ENCODE measurements at places on chromosomes 2 and 18. TPM values are rescaled to one million over a fixed set of nuclear protein-coding genes. Genes with fewer than 3 reads are reported as not detected.

GRCh38 chr18:7757175-7757574, 190.1 kb downstream of the PTPRM start:
- no peaks in the 10 kb centered on the region for H3K4me1 ChIP-seq
- H3K36me3 ChIP-seq = no peaks in the 10 kb centered on the region
- H3K27ac ChIP-seq = no peak overlapping the region
- no peak overlapping the region for H3K4me3 ChIP-seq
- DNase-seq = no peak

The EGR4 gene
- total RNA-seq = not detected

GRCh38 chr18:79685971-79686370, 6.4 kb downstream of the CTDP1 start:
- no peaks in the 10 kb centered on the region for H3K27me3 ChIP-seq
- H3K36me3 ChIP-seq = peaks cover 17% of the 10 kb centered on the region
- no peak for DNase-seq
- peaks cover 56% of the 10 kb centered on the region for H3K4me1 ChIP-seq

GRCh38 chr2:144431392-144431783, 88.5 kb downstream of the ZEB2 start:
- H3K27ac ChIP-seq = no peak overlapping the region
- no peaks in the 10 kb centered on the region for H3K27me3 ChIP-seq
- no peak overlapping the region for H3K4me3 ChIP-seq

The REV1 gene
- total RNA-seq = 48.4 TPM

DNA sequence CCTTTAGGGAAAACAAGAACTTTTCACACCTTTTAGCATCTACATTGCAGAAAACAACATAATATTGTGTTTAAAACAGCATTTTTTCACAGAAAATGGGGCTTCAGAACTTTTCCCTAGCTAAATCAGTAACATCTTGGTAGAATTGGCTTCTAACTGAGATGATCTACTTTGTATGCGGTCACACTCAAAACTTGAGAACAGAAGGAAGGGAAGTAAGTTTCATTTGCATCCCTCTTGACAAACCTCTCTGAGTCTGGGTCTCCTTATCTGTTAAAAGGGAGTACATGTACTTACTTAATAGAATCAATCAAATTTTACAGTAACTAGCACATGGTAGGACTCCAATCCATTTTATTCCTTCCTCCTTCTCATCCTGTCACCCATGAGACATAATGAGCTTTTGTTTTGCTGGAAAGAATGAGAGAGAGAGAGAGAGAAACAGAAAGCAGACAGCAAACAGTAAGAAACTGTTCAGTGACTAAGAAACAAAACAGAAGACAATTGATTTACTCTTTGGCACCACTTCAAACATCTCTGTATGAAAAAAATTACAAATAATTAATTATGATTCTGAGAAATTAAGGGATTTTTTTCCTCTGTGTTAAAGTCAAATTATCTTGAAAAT, 387.3 kb downstream of the SATB2 start:
- no peaks in the 10 kb centered on the region for H3K4me1 ChIP-seq
- no peak for DNase-seq
- no peak overlapping the region for H3K4me3 ChIP-seq
- no peaks in the 10 kb centered on the region for H3K36me3 ChIP-seq
- no peak overlapping the region for H3K27ac ChIP-seq
- H3K27me3 ChIP-seq = no peaks in the 10 kb centered on the region

- no peak overlapping the region for H3K4me3 ChIP-seq
- peaks cover 2% of the 10 kb centered on the region for H3K27me3 ChIP-seq
- H3K4me1 ChIP-seq = peaks cover 1% of the 10 kb centered on the region
- no peak for DNase-seq
Measured at GRCh38 chr2:190069936-190070696, 7.6 kb upstream of the MSTN start.

The GPR35 gene
- 19.3 TPM for total RNA-seq

The UPP2 gene
- not detected for total RNA-seq

The ASPRV1 gene
- total RNA-seq = 1.2 TPM

DNA sequence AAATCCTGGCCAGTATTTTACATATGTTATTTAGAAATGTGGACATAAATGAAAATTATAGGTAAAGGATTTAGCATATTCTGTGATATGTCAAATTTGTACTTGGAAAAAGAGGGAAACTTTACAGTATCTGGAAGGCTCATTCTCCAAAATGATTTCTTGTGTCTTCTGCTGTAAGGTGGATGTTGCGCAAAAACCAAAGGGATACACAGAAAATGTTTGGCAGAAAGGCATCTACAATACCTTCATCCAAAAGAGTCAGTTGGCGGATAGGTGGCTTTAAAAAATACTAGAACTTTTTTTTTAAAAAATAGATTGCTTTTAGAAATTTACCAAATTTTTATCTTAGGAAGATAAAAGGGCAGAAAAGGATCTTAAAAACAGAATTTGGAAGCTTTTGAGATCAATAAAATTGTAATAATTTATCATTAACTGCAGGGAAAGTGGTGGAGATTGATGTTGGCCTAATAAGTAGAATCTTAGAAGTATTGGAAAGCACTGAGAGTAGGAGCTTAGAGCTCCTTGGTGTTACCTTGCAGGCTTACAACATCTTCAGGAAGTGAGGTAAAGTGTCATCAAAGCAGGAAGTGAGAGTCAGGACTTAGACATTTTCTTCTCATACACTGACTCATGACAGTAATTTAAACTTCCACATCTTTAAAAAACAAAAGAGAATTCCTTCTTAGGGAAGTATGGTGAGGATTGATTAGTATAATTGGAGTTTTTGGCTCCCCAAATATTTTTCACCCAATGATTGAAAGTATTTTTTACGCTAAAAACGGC, 2.1 kb downstream of the NABP1 start:
- H3K4me3 ChIP-seq = peak overlapping the region; percentile 98
- no peak for DNase-seq
- no peaks in the 10 kb centered on the region for H3K27me3 ChIP-seq
- H3K27ac ChIP-seq = peak overlapping the region; percentile 99

The RUFY4 gene
- 3.0 TPM for total RNA-seq

GRCh38 chr18:3454365-3455089, 4.6 kb downstream of the TGIF1 start:
- H3K27me3 ChIP-seq = no peaks in the 10 kb centered on the region
- no peak for DNase-seq
- H3K4me1 ChIP-seq = peaks cover 19% of the 10 kb centered on the region
- peak overlapping the region; percentile 79 for H3K27ac ChIP-seq

DNA sequence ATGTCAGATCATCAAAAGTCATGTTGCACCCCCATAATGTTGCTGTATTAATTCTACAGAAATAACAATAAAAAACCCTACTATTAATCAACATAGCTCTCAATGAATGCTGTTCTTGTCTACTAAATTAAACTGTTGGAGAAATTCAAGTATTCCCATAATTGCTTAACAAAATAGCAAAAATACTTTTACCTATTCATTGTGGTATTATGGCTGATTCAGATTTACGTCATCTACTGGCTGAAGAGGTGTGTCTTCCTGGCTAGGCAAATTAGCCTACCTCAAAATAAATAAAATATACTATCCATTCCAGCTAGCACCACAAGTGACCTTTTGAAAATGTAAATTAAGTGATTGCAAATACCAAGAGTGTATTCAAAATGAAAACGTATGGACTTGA, 249.4 kb downstream of the MEIS1 start:
- no peaks in the 10 kb centered on the region for H3K27me3 ChIP-seq
- DNase-seq = no peak
- H3K27ac ChIP-seq = no peak overlapping the region
- H3K36me3 ChIP-seq = no peaks in the 10 kb centered on the region
- H3K4me1 ChIP-seq = no peaks in the 10 kb centered on the region

GRCh38 chr18:41829647-41830516, 125.2 kb upstream of the PIK3C3 start:
- no peaks in the 10 kb centered on the region for H3K4me1 ChIP-seq
- H3K27ac ChIP-seq = no peak overlapping the region
- no peak overlapping the region for H3K4me3 ChIP-seq
- H3K27me3 ChIP-seq = no peaks in the 10 kb centered on the region

GRCh38 chr18:21441670-21442069, 158.8 kb downstream of the ESCO1 start:
- H3K4me1 ChIP-seq = no peaks in the 10 kb centered on the region
- H3K27me3 ChIP-seq = peaks cover 14% of the 10 kb centered on the region
- DNase-seq = no peak
- no peak overlapping the region for H3K4me3 ChIP-seq

The CXCR1 gene
- total RNA-seq = 0.19 TPM

The ACMSD gene
- total RNA-seq = not detected

DNA sequence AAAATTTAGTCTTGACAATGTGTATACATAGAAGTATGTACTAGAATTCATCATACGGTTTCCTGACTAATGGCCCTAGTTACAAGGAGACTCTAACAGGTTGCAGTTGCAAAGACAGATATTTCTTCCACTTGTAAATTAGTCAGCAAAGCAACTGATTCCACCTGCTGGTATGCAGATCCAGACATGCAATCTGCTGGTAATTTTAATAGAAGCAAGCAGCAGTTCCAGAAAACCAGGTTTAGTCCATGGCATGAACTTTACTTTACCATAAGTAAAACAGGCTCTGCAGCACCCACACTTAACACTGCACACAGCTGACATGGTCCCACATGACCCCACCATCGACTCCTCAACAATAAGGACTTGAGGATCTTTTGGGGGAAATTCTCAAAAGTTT, 110.9 kb upstream of the SP3 start:
- H3K27me3 ChIP-seq = no peaks in the 10 kb centered on the region
- no peak overlapping the region for H3K27ac ChIP-seq
- no peaks in the 10 kb centered on the region for H3K4me1 ChIP-seq
- H3K36me3 ChIP-seq = peaks cover 8% of the 10 kb centered on the region
- no peak overlapping the region for H3K4me3 ChIP-seq
- no peak for DNase-seq

The GPR55 gene
- total RNA-seq = 21.5 TPM

DNA sequence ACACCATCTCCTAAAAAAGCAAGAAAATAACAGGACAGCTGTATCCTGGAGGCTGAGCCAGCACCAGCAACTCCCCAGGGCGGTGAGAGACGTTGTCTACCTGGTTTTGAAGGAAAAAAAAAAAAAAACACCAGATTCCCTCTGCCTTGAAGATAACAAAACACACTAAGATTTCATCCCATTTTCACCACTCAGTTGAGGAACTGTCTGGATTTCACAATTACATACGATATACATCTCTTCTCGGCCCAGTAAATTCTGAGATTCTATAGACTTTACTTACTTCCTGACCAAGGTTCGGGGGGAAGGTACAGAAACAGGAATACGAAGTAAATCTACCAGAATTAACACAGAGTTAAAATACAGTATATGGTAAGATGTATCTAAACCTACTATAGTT, 8.5 kb downstream of the ZNF516 start:
- no peak overlapping the region for H3K4me3 ChIP-seq
- H3K36me3 ChIP-seq = no peaks in the 10 kb centered on the region
- H3K4me1 ChIP-seq = peaks cover 3% of the 10 kb centered on the region
- H3K27me3 ChIP-seq = peaks cover 11% of the 10 kb centered on the region

DNA sequence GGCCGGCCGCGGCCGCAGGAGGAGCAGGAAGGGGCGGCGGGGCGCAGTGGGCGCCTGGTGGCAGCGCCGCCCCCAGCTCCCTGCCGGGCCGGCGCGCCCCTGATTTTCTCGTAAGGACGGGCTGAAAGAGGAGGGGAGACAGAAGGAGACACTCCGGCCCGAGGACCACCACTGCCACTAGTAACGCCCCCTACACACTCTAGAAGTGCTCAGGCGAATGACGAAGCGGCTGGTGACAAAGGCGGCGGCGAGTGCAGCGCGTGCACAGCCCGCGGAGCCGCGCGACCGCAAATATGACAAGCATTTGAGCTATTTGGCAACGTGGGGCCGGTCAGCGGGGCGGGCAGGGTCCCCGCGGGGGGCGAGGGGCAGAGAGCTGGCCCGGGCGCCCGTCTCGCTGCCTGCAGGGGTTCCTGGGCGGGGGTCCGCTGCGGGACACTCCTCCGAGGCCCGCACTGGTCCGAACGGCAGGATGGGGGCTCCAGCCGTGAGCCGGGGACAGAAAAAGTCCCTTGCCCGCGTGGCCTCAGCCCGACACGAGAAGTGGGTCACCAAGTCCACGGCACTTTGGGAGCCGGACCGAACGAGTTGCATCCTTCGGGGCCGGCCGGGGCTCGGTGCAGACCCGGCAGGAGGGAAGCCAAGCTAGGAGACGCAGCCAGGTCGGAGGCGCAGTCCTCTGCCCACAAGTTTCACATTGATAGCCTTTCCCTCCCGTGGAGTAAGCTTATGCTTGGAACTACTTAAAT, 524 bp upstream of the SERTAD2 start:
- H3K27me3 ChIP-seq = no peaks in the 10 kb centered on the region
- H3K4me1 ChIP-seq = peaks cover 51% of the 10 kb centered on the region
- H3K27ac ChIP-seq = peak overlapping the region; percentile 90
- peak overlapping the region; percentile 85 for H3K4me3 ChIP-seq
- H3K36me3 ChIP-seq = peaks cover 4% of the 10 kb centered on the region

GRCh38 chr2:14650066-14650465, 17.5 kb downstream of the LRATD1 start:
- H3K4me1 ChIP-seq = peaks cover 3% of the 10 kb centered on the region
- H3K27ac ChIP-seq = no peak overlapping the region
- H3K27me3 ChIP-seq = no peaks in the 10 kb centered on the region
- no peak for DNase-seq

DNA sequence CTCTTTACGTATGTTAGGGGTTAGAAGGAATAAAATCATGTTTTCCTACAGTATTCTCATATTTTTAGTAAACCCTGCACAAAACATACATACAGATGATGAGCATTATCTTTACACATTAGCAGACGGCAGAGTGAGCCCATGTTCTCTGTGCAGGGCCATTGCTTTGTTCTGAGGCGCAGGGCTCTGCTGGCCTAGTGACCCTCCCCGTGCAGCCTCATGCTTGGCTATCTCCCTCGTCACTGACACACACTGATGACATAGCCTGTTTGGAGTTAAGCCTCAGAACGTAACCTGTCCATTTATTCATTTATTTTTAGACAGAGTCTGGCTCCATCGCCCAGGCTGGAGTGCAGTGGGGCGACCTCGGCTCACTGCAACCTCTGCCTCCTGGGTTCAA, 115.9 kb upstream of the FOSL2 start:
- no peaks in the 10 kb centered on the region for H3K27me3 ChIP-seq
- no peak overlapping the region for H3K4me3 ChIP-seq
- no peak overlapping the region for H3K27ac ChIP-seq
- peaks cover 23% of the 10 kb centered on the region for H3K36me3 ChIP-seq

DNA sequence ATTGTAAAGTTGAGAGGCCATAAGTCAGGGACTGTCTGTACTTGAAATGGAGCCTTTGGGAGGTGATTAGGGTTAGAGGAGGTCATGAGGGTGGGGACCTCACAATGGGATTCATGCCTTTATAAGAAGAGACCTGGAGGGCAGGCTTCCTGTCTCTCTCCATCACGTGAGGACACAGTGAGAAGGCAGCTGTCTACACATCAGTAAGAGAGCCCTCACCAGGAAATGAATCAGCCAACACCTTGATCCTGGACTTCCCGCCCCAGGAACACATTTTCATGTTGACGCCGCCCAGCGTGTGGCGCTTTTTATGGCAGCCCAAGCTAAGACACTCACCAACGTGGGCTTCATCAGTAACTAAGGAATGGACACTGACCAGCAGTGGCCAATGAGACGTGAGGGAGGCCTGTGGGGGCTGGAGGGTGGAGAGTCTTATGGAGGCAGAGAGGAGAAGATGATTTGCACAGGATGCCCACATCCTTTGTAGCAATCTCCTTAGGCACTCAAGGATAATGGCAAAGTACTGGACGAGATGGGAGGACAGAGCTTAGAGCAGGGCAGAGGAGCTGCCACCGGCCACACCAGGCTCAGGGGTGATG, 162.7 kb downstream of the EIPR1 start:
- no peak overlapping the region for H3K27ac ChIP-seq
- DNase-seq = no peak
- no peaks in the 10 kb centered on the region for H3K27me3 ChIP-seq
- H3K4me1 ChIP-seq = peaks cover 5% of the 10 kb centered on the region
- peaks cover 14% of the 10 kb centered on the region for H3K36me3 ChIP-seq

GRCh38 chr2:188199716-188200128, 92.0 kb upstream of the GULP1 start:
- H3K27ac ChIP-seq = no peak overlapping the region
- H3K36me3 ChIP-seq = no peaks in the 10 kb centered on the region
- H3K4me1 ChIP-seq = no peaks in the 10 kb centered on the region
- H3K4me3 ChIP-seq = no peak overlapping the region

The OXER1 gene
- total RNA-seq = not detected

The SETBP1 gene
- total RNA-seq = 1.8 TPM

Measured in activated naive CD8-positive, alpha-beta T cell treated with anti-CD3 and anti-CD28 coated beads, Interleukin-2, amount 10 ng/mL, durations not matched to agents 7 days and 5 days (primary cell).